ENCODE measurements at places on chromosomes 5 and 9.

GRCh38 chr5:40755093-40755406, 711 bp downstream of the TTC33 start:
- DNase-seq: no peak

- DNase-seq: no peak
Measured at GRCh38 chr9:120904061-120904977, 22.3 kb downstream of the TRAF1 start.

GRCh38 chr9:6590772-6591384, 54.7 kb downstream of the GLDC start:
- DNase-seq: no peak

DNA sequence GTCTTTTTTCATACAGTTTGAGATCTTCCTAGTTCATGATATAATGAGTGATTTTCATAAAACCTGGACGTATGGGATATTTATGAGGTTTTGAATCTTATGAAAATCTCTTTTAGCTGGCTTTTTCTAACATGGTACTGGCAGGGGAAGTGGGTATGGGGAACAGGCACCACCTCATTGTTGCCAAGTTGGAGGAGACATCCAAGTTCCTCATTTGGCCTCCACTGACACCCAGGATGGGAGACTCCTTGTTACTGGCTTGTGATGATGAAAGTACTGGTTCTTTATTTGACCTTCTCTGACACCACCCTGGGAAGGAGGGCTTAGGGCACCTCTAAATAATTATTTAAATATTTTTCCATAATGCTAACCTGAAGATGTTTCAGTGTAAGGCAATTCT, 4.0 kb upstream of the TNPO1 start:
- no peak for DNase-seq

DNA sequence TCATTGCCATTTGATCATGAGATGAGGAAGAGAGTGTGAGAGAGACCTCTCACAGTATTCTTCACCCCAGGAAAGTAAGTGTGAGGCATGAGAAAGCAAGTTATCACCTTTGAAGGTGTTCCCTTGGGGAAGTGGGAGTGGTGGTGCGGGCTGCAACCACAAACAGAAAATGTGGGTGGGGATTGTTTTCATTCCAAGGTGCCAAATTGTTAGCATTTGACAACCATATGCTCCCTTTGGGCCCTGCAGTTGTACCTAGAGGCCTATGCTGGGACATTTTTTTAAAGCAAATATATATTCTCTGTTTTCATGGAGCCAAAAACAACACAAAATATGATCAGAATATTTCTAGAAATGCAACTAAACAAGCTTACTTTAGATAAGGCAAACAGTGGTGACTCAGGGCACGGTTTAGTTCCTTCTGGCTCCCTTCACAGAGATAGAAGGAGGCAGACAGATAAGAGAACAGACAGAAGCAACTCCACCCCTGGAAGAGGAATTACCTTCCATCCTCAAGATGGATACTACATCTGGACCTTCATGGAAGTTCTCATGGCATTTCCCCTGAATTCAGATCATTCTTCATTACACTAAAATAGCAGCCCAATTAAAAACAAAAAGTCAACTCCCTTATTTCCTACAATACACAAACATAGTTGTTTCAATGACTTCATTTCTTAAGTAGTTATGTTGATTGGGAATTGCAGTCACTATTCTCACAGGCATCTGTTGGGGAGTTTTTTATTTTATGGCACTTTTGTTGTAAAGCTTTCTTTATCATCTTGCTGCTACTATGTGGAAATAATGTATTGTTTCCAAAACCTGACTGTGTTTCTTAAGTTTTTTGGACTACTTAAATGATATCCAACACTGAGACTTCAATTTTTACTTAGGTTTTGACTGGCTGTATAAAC, 416.6 kb downstream of the PLK2 start:
- DNase-seq: no peak

DNA sequence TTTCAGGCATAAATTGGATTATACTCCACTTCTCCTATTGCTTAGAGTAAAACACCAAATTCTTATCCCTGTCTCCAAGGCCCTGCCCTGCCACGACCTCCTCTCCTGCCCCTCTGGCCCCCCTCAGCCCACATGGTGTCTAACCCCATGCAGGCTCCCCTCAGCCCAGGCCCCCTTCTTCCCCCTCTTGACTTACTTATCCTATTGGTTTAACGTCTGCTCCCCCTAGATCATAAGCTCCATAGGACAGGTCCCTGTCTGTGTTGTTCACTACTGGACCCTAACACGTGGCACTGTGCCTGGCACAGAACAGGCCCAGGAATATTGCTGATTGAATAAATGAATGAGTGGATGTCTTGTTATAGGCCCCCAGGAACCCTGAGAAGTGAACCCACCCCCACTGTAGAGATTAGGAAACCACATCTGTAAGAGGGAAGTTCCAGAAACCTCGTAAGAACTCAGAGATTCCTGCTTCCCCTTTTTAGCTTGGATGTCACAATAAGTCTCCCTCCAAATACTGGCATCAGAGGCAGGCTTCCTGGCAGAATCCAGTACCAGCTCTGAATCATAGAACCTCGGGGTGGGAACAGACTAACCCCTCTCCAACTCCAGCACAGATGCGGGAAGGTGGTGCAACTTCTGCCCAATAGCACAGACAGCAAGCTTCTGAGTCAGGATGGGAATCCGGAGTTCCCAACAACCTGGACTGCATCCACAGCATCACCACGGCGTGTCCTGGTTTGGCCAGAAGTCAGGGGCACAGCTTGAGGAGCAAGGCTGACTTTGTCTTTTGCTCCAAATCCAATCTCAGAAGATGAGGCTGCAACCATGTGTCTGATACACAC, 31.5 kb downstream of the HRH2 start:
- peak; percentile 60 for DNase-seq

GRCh38 chr5:131264451-131265099, 722 bp downstream of the CDC42SE2 start:
- DNase-seq: no peak

DNA sequence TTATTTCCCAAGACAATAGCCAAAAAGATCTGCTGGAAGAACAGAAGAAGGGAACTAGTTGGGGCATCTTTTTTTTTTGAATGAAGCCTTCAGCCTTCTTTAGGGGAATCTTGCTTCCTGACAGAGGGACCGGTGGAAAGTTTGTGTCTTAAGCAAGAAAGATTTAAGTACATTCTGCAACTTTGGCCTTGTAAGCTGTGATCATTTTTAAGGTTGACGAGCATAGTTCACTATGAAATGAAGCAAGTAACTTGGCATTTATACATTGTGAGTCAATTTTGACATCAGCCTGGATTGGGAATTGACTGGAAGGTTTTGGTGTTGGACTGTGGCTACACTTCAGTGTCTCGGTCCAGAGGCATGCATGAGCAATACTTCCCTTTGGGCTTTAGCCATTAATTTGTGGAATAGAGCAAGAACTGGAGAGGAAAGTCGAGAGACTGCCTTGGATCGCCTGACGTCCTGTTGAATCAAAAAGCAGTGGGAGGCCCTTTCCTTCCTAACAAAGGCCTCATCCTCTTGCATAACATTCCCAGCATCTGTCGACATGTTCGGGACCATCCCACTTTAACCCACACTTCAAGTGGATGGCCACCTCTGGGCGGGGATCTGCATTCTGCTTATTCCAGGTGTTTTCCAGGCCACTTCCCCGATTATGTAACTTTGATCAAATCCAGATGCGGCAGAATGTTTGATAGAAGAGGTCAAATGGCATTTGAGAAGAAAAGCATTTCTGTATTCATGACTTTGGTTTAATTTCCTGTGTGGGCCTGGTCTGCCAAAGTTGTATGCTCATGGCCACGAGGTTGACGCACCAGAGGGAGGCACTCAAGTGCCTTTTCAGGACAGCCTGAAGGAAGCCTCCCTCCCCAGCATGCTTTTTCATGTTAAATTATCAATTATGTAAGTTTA, 12.5 kb downstream of the ABL1 start:
- DNase-seq: no peak

- DNase-seq: no peak
Measured at GRCh38 chr9:120016231-120016630, 563.7 kb downstream of the CDK5RAP2 start.

- DNase-seq: no peak
Measured at GRCh38 chr5:142746532-142747433, 23.4 kb upstream of the ARHGAP26 start.
